CD4-positive, alpha-beta T cell treated with Interleukin-17A for 4 hours (primary cell): ENCODE measurements at places on chromosomes 2 and 18.

- DNase-seq = no peak
These were observed 84.5 kb downstream of the PDK1 start for GRCh38 chr2:172640389-172640788.

- DNase-seq = no peak
These were observed 93.6 kb downstream of the FTCDNL1 start for GRCh38 chr2:199757233-199757870.

- no peak for DNase-seq
These were observed 167.1 kb downstream of the RAB3GAP1 start for GRCh38 chr2:135219226-135219625.

DNA sequence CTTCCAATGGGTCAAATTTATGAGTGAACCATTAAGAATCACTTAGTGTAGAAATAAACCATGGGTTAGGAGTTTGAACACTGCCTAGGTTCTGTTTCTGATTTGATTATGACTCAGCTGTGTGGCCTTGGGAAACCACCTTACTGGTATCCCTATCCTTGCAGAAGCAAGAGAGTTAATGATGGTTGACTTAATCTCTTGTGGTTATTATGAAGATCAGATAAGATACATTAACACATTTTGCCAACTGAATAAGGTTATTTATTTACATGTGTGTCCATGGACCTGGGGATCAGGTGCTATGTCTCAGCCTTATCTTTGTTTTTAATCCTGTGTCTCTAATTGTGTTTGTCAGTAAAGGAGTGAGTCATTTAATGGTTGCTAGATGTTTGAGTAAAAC is 5.4 kb upstream of the KCNJ13 start:
- peak; percentile 12 for DNase-seq

DNA sequence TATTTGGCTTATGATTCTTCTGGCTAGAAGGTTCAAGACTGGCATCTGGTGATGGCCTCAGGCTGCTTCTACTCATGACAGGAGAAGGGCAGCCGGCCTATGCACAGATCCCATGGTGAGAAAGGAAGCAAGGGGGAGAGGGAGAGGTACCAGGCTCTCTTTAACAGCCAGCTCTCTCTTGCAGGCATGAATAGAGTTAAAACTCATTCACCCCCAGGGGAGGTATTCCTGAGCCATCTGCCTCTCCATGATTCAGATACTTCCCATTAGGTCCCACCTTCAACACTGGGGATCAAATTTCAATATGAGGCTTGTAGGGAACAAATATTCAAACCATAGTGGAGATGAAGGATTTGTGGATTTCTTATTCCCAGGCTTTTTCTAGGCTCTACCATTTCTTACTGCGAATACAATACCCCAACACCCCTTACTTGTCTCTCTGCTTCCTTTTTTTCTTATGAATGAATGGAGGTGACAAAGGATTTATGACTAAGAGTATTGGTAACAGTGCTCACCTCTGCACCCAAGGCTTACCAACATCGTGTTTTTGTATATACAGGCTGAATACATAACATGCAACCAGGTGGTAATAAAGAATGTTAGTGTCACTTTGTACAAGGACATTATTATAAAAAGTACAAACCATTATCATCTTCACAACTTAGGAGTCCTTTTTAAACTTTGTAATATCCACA is 454.6 kb upstream of the TRIB2 start:
- DNase-seq = no peak

- DNase-seq = no peak
These were observed 61.4 kb upstream of the NEUROD1 start for GRCh38 chr2:181741756-181742155.

- no peak for DNase-seq
These were observed 111.9 kb upstream of the SYT4 start for GRCh38 chr18:43389163-43389562.

- DNase-seq = no peak
These were observed 2.3 kb upstream of the EPC2 start for GRCh38 chr2:148642112-148642744.

GRCh38 chr2:36565712-36566111 is 32.3 kb downstream of the FEZ2 start:
- DNase-seq = no peak

GRCh38 chr2:232415736-232416520 is 9.3 kb downstream of the ALPG start:
- DNase-seq = no peak

DNA sequence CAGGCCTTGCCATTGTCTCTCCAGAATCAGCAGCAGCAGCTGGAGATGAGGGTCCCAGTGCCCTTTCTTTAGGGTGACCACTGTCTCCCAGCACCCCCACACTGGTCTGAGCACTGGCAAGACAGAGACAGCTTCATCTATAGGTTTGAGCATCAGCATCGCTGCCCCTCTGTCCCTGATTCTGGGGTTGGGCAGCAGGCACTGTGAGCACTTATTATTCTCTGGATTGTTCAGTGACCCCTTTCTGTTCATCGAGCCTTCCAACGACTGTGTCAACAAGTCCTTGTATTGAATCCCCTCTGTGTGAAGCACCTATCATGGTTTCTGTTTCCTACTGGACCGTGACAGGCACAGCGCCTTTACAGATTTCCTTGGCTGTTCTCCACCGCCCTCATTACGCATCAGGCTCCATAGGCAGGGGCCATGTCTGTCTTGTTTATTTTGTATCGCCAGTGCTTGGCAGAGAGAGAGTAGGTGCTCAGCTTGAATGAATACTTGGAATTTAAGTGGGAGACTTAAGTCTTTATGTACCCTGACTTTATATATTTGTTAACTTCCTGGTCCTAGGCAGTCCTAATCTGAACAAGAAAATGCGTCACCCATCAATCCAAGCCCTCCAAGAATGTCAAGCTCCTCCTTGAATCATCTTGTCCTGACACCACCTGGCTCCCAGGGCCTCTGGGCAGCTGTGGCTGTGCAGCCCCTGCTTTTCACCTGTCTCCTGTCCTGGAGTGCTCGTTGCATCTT is 11.4 kb downstream of the MALL start:
- DNase-seq = no peak

GRCh38 chr2:195782156-195782555 is 125.1 kb downstream of the SLC39A10 start:
- DNase-seq = no peak

DNA sequence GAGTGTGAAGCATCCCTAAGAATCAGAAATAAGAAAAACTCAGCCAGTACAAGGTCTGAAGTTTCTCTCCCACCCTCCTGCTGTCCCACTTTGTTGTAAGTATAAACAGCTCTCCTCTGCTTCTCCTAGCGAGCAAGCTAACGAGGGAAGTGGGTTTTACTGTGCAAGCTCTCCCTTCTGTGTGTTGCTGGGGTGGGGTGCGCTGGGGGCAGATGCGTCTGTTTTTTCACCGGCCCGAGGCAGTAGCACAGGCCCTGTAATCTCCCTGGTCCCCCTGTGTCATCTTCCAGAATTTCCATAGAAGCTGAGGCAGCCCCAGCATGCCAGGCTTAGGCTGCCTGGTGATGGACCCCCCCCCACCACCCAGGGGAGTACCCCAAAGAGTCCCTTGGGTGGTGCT is 9.4 kb upstream of the CXCR4 start:
- peak; percentile 54 for DNase-seq

DNA sequence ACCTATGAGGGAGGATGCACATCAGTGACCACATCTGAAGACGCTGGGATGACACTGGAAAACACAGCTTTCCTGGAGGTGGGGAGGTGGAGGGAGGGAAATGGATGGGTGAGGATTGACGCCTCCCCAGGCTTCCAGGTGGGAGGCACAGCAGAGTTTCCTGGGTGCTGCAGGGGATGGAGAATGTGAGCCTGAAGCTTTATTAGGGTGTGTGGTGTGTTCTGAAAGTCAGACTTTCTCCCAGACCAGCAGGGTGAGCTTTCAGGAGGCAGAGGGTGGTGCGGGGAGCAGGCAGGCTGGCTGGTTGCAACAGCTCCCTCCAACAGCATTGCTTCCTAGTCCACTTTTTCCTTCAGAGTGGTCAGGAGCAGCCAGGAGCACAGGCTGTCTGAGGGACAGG is 263.1 kb downstream of the CELF4 start:
- DNase-seq = no peak

GRCh38 chr2:132824716-132825115 is 154.7 kb upstream of the LYPD1 start:
- no peak for DNase-seq
